ENCODE measurements at places on chromosomes 1 and 21.

- peak; percentile 34 for DNase-seq
Observed at GRCh38 chr1:31745096-31745945, 18.8 kb downstream of the ADGRB2 start.

DNA sequence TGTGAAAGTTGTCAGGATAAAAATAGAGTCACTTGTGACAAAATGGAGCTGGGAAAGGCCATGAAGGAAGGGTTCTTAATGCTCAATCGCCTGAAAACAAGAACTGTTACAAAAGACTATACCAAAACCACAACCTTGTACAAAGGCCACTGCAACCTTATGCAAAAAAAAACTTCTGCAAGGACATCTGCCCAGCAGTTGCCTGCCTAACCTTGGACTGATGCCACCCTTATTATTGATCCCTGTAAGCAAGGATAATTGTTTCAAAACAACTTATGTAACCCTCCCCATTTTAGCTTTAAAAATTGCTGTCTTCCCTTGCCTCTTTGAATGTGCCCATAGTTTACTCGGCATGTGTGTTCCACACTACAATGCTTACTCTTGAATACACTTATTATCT is 5.7 kb downstream of the ALG14 start:
- peak; percentile 37 for DNase-seq

GRCh38 chr1:50968821-50969610 is 1.0 kb upstream of the CDKN2C start:
- DNase-seq, result no peak

GRCh38 chr1:109931911-109932636 is 21.4 kb downstream of the CSF1 start:
- DNase-seq, result no peak

GRCh38 chr1:232333419-232333767 is 296.5 kb downstream of the SIPA1L2 start:
- DNase-seq, result no peak

GRCh38 chr1:10152709-10153284 is 57.6 kb upstream of the KIF1B start:
- no peak for DNase-seq

DNA sequence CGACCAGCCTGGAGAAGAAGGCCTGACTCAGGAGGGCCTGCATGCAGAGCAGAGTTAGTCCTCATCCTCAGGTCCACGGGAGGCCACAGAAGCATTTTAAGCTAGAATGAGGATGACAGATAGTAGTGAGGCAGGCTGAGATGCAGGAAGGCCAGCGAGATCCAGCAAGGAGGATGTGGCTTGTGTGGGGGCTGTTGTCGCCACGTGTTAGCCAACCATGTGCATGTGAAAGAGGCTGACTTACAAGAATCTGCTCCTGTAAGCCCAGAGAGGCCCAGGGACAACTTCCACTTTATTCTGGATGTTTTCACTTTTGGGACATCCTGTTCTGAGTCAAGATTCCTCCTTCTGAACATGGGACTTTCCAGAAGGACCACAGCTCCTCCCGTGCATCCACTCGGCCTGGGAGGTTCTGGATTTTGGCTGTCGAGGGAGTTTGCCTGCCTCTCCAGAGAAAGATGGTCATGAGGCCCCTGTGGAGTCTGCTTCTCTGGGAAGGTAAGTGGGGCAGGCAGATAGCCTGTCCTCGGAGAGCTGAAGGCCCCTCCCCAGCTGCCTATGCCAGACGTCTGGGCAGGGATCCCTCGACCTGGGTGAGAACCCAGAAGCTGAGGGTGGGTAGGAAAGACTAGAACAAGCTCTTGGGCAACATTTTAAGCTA is at the start of gene SLAMF8:
Gene SLAMF8 (plus strand): TSS at position 433 of the 661 bp plus-strand sequence. CDS start 26 bp downstream, at position 459.
- no peak for DNase-seq

DNA sequence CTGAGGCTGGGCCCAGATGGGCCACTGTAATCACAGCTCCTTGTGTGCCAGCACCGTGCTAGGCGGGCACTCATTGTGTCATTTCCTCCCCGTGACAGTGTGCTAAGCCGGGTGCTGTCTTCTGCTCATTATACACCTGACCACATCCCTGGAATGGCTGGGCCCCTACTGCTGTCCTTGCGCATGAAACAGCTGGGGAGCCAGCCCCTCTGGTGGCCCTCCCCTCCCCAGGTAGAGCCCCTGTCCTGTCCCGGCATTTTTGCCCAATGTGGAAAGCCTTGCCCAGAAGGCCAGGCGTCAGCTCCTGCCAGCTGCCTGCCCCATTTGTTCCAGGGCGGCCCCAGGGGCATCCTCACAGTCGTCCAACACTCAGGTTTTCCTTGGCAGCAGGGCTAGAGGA is 107.4 kb upstream of the CASZ1 start:
- DNase-seq, result no peak

DNA sequence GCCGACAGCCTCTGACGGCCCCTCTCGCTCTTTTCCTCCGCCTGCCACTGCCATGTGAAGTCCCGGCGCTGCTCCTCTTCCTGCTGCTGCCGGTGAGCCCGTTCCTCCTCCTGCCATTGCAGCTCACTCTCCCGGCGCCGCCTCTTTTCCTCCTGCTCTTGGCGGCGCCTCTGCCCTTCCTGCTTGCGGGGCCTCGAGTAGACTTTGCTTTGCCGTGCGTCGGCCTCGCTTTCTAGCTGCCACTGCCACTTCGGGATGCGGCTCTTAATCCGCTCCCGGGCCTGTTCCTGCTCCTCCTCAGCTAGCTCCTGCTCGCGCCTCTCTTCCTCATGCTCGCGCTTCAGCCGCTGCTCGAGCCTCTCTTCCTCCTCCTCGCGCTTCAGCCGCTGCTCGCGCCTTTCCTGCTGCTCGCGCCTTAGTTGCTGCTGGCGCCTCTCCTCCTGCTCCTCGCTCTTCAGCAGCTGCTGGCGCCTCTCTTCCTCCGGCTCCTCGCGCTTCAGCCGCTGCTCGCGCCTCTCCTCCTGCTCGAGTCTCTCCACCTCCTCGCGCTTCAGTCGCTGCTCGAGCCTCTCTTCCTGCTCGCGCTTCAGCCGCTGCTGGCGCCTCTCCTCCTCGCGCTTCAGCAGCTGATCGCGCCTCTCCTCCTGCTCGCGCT is 4.3 kb downstream of the TCHH start:
- DNase-seq, result no peak

DNA sequence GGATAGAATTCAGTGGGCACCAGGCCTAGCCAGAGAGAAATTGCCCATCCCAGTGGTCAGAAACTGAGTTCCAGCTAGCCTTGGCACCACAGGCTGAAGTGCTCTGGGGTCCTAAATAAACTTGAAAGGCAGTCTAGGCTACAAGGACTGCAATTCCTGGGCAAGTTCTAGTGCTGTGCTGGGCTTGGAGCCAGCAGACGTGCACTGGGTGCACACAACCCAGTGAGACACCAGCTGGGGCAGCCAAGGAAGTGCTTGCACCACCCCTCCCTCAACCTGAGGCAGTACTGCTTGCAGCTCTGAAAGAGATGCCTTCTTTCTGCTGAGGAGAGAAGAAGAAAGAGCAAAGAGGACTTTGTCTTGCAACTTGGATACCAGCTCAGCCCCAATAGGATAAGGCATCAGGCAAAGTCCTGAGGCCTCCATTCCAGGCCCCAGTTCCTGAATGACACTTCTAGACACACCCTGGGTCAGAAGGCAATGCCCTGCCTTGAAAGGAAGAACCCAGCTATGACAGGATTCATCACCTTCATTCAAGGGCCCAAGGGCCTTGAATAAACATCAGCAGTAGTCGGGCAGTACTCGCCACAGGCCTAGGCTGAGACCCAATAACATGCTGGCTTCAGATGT is 55.1 kb downstream of the OVGP1 start:
- DNase-seq, result no peak

DNA sequence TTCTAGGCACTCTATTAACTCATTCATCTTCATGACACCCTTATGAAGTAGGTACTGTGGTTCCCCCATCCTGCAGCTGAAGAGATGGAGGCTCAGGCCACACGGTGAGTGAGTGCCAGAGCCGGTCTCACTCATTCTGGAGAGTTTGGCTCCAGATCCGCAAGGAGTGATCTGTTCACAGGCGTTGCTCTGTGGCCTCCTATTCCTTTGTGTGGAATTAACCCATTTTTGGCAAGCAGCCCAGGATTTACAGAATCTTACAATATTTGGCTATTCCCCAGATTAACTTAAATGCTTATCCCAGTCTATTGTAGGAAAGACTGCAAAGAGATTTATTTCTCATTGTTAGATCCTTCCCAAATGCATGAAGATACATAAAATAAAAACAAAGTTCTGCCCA is 29.6 kb downstream of the KIAA0040 start:
- DNase-seq, result no peak

DNA sequence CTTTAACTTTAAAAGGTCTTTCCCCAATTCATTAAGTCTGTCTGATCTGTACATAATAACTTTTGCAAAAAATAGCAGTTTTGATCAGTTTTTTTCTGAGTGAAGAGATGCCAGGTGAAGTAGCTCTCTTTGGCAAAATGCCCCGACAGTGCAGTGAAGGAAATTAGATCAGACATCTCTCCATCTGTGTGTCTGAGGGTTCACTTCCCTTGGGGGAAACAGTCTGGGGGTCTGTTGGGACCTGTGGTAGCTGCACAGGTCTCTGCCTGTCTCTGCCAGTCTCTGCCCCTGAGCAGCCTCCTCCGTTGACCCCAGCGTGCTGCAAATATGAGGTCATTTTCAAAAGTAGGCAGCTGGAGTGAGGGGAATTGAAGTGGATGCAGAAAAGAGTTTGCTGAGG is 54.5 kb downstream of the TBCE start:
- no peak for DNase-seq

DNA sequence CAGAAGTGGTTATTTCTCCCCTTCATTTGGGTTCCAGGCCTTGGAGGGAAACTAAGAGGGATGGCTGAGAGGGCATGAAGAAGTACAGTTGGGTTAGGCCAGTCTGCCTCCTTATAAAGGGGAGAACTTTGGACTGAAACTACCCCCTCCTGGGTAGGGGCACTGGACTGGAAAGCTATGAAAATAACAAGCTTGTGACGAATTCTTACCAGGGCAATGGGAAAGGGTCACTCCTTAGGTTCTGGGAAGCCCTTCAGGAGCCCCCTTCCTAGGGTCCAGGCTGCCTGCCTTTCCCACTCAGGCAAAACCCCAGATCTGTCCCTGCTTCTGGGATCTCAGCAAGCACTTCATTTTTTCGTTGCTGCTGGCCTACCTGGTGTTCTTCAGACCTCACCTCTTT is 9.8 kb upstream of the P3R3URF start:
- DNase-seq, result no peak

- no peak for DNase-seq
Observed at GRCh38 chr1:14780271-14780670, 181.8 kb downstream of the KAZN start.

DNA sequence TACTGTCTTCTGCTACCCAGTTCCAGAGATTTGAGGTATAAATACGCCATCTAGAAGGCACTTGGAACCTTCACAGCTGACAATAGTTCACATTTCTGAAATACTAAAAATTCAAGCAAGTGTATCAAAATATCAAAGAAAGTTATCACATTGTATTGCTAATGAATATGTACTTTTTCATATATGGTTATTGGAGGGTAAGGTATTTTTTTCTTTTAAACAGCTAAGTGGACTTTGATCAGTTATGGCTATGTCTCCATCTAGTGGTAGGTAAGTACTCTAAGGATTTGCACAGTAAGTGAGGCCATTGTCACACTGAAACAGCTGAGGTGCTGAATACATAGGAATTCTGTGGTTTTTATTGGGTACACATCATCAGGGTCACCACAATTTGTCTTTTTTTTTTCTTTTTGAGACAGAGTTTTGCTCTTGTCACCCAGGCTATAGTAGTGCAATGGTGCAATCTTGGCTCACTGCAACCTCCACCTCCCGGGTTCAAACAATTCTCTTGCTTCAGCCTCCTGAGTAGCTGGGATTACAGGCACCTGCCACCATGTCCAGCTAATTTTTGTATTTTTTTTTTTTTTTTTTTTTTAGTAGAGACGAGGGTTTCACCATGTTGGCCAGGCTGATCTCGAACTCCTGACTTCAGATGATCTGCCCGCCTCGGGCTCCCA is 49.1 kb upstream of the CR2 start:
- DNase-seq, result peak; percentile 15

- no peak for DNase-seq
Observed at GRCh38 chr1:48596046-48596445, 124.0 kb upstream of the SPATA6 start.

- no peak for DNase-seq
Observed at GRCh38 chr21:33554236-33554981, 11.6 kb downstream of the SON start.

DNA sequence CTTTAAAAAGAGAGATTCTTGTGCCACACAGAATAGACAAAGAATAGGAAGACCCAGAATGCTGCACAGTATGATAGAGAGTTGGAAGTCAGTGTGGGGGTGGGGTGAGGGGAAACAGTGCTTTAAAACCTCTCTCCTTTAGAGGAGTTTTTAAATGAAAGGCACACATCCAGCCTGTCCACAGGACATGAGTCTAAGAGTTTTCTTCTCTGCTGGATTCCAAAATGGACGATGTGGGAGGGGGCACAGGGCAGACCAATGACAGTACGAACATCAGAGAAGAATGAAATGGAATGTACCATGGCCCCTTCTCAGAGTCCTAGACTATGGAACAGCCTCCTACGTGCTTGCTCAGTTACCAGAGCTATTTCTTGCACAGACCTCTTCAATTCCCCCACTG is 458.2 kb upstream of the DAB1 start:
- no peak for DNase-seq

DNA sequence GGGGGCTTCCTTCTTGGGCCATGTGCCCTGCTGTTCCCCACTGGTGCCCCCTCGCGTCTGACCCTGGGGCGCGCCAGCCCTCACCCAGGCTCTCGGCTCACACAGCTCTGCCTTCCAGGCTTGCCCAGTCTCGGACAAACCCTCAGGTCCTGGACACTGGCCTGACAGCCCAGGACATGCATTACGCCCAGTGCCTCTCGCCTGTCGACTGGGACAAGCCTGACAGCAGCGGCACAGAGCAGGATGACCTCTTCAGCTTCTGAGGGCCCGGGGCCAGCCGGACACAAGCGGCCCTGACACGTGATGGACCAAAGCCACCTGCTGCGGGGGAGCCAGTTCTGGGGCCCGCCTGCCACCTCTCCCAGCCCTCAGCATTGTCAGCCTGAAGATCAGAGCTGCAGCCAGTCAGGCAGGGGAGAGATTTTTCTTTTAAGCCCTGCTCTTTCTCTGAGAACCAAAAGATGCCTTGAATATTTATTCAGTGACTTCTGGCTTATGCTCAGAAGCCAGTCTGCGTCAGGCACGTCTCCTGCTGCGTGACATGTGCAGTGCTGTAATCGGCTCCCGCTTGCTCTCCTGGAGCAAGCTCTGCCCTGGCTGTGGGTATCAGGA is 23.4 kb downstream of the LDLRAP1 start:
- DNase-seq, result no peak

GRCh38 chr1:61271412-61271789 is 189.0 kb downstream of the NFIA start:
- DNase-seq, result no peak

- DNase-seq, result no peak
Observed at GRCh38 chr1:39412892-39413291, 78.5 kb upstream of the BMP8A start.

GRCh38 chr1:224177356-224177999 is 5.6 kb upstream of the DEGS1 start:
- DNase-seq, result no peak

DNA sequence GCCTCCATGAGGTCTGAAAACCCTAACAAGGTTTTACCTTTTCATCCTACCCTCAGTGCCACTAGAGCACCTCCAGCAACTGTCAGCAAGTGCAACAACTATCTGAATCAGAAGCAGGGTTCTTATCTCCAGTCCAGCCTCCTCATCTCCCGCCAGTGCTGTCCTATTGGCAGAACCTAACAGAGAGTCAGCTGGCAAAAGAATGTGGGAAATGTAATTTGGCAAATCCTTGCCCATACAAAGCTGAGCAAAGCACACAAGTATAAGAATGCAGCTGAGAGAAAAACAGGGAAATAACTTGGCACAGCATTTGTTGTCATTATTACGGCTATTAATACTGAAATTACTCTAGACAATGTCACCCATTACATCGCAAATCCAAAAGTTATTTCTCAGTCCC is 124.2 kb downstream of the ATP6V1G3 start:
- DNase-seq, result no peak

Measured in NCI-H2107 (cell line).